ENCODE measurements at places on chromosomes 12 and 14.

DNA sequence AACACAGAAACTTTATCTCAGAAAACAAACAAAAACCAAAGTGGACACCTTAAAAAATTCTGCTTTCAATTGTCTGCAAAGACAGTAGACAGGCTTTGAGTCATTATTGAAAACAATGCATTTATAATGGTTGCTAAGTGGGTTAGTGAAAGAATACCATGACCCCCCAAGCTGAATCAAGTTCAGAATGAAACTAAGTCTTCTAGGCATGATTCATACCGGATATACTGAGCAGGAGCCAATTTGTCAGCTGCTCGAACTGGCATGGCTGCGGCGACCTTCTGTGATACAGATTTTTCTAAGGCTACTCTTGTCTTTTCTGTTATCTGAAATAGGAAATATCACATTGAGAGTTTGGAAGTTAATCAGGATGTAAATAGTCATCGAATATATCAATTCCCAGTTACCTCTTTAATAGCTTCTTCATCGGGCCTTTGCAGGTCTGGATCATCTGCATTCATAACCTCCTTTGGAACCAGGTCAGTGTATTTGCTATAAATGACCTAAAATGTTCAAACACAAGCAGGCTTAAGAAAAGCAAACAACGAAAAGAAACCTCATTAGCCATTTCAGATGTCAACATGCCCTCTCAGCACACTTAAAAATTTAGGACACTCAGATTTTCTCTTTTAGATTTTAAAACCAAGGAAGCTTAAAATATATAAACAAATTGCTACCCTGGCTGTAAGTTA is 22.3 kb downstream of the SNW1 start:
- no peak for DNase-seq

GRCh38 chr14:75866970-75867369 is 114.8 kb downstream of the TGFB3 start:
- DNase-seq, result no peak

- no peak for DNase-seq
These were observed 3.5 kb upstream of the RNASE4 start for GRCh38 chr14:20680843-20681347.

DNA sequence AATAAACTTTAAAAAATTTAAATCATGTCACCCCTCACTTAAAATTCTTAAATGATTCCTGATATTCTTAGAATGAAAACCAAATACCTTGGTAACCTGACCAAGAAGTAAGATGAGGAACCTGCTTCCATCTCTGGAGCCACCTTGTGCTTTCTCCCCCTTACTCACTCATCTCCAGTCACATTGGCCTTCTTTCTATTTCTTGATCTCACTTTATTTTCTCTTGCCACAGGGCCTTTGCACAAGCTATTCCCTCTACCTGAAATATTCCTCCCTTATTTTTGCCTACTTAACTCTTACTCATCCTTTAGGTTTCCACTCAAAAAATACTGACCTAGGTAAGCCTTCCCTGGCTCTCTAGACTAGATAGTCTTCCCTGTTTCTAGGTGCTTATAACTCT is 5.1 kb downstream of the ZCRB1 start:
- no peak for DNase-seq

DNA sequence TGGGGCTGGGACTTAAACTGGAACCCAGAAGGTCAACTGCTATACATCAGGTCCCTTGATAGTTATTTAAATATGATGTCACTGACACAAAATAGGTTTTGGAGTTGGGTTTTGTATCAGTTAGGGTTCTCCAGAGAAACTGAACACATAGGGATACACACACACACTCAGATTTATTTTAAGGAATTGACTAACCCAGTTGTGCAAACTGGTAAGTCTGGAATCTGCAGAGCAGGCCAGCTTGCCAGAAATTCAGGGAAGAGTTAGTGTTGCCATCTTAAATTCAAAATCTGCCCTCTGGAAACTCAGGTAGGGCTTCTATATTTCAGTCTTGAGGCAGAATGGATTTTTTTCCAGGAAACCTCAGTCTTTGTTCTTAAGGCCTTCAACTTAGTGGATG is 36.9 kb downstream of the MAPK1IP1L start:
- DNase-seq, result no peak

DNA sequence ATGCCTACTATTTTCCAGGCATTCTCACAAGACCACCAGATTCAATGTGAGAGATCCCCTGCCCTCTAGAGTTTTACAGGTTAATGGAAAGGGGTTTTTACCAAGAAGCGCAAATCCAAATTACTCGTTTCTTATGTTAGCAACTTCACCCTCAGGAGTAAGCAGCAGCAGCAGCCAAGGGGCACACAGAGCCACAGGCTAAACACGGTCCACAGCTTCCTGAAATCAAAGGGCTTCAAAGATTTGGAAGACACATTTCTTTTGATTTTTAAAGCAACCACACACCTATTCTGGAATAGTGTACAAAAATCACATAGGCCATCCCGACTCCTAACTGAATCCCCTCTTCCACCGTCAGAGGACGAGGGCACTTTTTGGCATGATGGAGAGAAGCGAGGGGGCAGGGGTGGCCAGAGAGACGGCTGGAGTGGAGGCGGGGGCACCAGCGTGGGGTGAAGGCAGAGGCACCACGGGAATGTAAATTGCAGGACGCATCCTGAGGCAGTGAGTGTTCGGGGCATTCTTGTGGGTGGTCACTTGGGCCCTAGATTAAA is 107.0 kb downstream of the ARF6 start:
- DNase-seq, result no peak

- DNase-seq, result no peak
These were observed 468.7 kb downstream of the NOVA1 start for GRCh38 chr14:26128931-26129671.

DNA sequence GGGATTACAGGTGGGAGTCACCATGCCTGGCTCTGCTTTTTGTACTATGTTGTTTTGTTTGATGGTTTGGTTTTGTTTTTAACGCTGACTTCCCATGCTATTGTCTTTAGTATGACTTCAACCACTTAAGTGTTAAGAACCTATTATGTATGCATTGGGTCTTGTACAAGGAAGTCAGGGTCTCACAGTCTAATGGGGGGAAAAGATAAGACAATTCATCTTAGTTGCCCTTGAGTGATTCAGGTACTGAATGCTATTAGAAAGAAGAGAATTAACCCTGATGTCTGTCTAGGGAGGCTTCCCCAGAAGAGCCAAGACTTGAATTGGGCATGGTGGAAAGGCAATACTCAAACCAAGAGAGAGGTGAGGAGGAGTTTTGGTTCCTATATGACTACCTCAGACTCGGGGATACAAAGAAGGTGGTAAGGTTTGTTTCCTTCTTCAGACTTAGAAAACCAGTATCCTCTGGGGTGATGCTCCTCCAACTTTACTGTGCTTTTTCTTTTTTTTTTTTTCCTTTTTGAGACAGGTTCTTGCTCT is 64.6 kb downstream of the SUSD6 start:
- no peak for DNase-seq
